ENCODE measurements at places on chromosomes 11 and 22. TPM values are rescaled to one million over a fixed set of nuclear protein-coding genes. Genes with fewer than 3 reads are reported as not detected.

P2RX3 gene
- not detected for polyA plus RNA-seq

PHLDA2 gene
- not detected for polyA plus RNA-seq

HYLS1 gene
- polyA plus RNA-seq: 6.0 TPM

NLRP14 gene
- 0.48 TPM for polyA plus RNA-seq

MB gene
- not detected for polyA plus RNA-seq

MEI1 gene
- not detected for polyA plus RNA-seq

KBTBD3 gene
- 3.1 TPM for polyA plus RNA-seq

KCNE3 gene
- polyA plus RNA-seq: not detected

CCDC157 gene
- polyA plus RNA-seq: 32.2 TPM

MRGPRX4 gene
- polyA plus RNA-seq: not detected

OR6A2 gene
- polyA plus RNA-seq: 0.05 TPM

PDE2A gene
- 18.6 TPM for polyA plus RNA-seq

ANO3 gene
- polyA plus RNA-seq: not detected

MMP8 gene
- not detected for polyA plus RNA-seq

OR52E8 gene
- polyA plus RNA-seq: not detected

A4GALT gene
- polyA plus RNA-seq: not detected

CD3D gene
- not detected for polyA plus RNA-seq

OR9Q1 gene
- not detected for polyA plus RNA-seq

POLDIP3 gene
- 63.1 TPM for polyA plus RNA-seq

ADORA2A gene
- 2.9 TPM for polyA plus RNA-seq

EHF gene
- polyA plus RNA-seq: not detected

WT1 gene
- polyA plus RNA-seq: not detected

TEX54 gene
- polyA plus RNA-seq: not detected

PKDREJ gene
- polyA plus RNA-seq: not detected

OR5AL1 gene
- not detected for polyA plus RNA-seq

CLTCL1 gene
- 14.1 TPM for polyA plus RNA-seq

BBS1 gene
- polyA plus RNA-seq: 69.5 TPM

MMP27 gene
- not detected for polyA plus RNA-seq

TRIM49 gene
- not detected for polyA plus RNA-seq

AAMDC gene
- 9.7 TPM for polyA plus RNA-seq

TMPRSS13 gene
- not detected for polyA plus RNA-seq
